ENCODE measurements at places on chromosomes 5 and 9. TPM values are rescaled to one million over a fixed set of nuclear protein-coding genes. Genes with fewer than 3 reads are reported as not detected.

The HAVCR1 gene
- total RNA-seq: not detected

The CFAP90 gene
- total RNA-seq: not detected

The ICE1 gene
- 17.0 TPM for total RNA-seq

The WNT8A gene
- total RNA-seq: not detected

The LCN15 gene
- total RNA-seq: not detected

The DOCK8 gene
- not detected for total RNA-seq

The PRR16 gene
- total RNA-seq: 33.0 TPM

The FBP1 gene
- not detected for total RNA-seq

The FOXD4 gene
- not detected for total RNA-seq

The FSD1L gene
- total RNA-seq: 2.7 TPM

The KIF24 gene
- total RNA-seq: 1.1 TPM

The C5orf52 gene
- total RNA-seq: not detected

The PROB1 gene
- total RNA-seq: 2.3 TPM

The NUP214 gene
- 22.3 TPM for total RNA-seq

The ZNF658 gene
- 4.8 TPM for total RNA-seq

The SPINK5 gene
- not detected for total RNA-seq

The EIF4E1B gene
- total RNA-seq: not detected

The SH2D3C gene
- total RNA-seq: not detected

The SPEF2 gene
- total RNA-seq: 5.3 TPM

The HARS1 gene
- 75.7 TPM for total RNA-seq

The NUTM2F gene
- total RNA-seq: not detected

The ZFP2 gene
- 1.8 TPM for total RNA-seq

The PCDHB7 gene
- total RNA-seq: 0.89 TPM

The ATP6V0E1 gene
- total RNA-seq: 204 TPM

The RAD1 gene
- 26.3 TPM for total RNA-seq

The SHOC1 gene
- total RNA-seq: not detected

The BNIP1 gene
- 7.3 TPM for total RNA-seq

The GOLM1 gene
- 48.2 TPM for total RNA-seq

The NXNL2 gene
- 3.1 TPM for total RNA-seq

The SLC24A2 gene
- total RNA-seq: not detected

The ENTPD2 gene
- total RNA-seq: not detected

The GFI1B gene
- total RNA-seq: not detected

The CAPSL gene
- 4.5 TPM for total RNA-seq

The CKMT2 gene
- total RNA-seq: not detected

The IFNE gene
- 1.8 TPM for total RNA-seq

The PCDH1 gene
- 3.5 TPM for total RNA-seq

The ADAMTS16 gene
- total RNA-seq: 0.13 TPM

The HSPB3 gene
- 12.3 TPM for total RNA-seq

The ELAVL2 gene
- not detected for total RNA-seq

The OTP gene
- not detected for total RNA-seq

The SOX30 gene
- total RNA-seq: not detected

The FAM153A gene
- not detected for total RNA-seq

The DPYSL3 gene
- 42.8 TPM for total RNA-seq

The PGM5 gene
- not detected for total RNA-seq

The SLCO6A1 gene
- total RNA-seq: not detected

The OR2Y1 gene
- not detected for total RNA-seq

The S1PR3 gene
- 16.9 TPM for total RNA-seq

The HTR4 gene
- not detected for total RNA-seq

The IFNK gene
- not detected for total RNA-seq

The ARL14EPL gene
- total RNA-seq: not detected

The MSMP gene
- total RNA-seq: not detected

The FABP6 gene
- not detected for total RNA-seq

Measured in GM23248 (cell line).